ENCODE measurements at places on chromosomes 16 and 17. TPM values are rescaled to one million over a fixed set of nuclear protein-coding genes. Genes with fewer than 3 reads are reported as not detected.

The FAM83G gene
- total RNA-seq: 14.3 TPM

The TXNDC17 gene
- 139 TPM for total RNA-seq

The FLOT2 gene
- total RNA-seq: 80.1 TPM

The TSNAXIP1 gene
- 1.9 TPM for total RNA-seq

The KRTAP29-1 gene
- not detected for total RNA-seq
